T-cell (primary cell): ENCODE measurements at places on chromosomes 6 and 20.
A peak's percentile ranks its signal among the peaks of the same experiment; 100 is the strongest.

DNA sequence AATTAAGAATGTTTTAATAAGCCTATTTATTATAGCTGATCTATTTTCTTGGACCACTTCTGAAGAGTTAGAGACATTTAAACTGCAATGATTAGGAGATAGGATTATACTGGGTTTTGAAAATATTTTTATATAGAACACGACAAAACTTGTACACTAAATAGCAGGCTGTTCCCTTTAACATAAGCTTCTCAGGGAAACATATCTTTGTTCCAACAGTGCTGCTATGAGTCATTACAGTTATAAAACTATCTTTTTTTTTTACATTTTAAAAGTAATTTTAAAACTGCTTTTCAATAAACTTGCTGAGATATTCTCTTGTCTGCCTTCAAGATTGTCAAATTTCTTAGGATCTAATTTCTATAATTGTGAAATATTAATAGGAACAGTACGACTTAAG lies 389.1 kb downstream of the ARHGAP18 start:
- DNase-seq: no peak

DNA sequence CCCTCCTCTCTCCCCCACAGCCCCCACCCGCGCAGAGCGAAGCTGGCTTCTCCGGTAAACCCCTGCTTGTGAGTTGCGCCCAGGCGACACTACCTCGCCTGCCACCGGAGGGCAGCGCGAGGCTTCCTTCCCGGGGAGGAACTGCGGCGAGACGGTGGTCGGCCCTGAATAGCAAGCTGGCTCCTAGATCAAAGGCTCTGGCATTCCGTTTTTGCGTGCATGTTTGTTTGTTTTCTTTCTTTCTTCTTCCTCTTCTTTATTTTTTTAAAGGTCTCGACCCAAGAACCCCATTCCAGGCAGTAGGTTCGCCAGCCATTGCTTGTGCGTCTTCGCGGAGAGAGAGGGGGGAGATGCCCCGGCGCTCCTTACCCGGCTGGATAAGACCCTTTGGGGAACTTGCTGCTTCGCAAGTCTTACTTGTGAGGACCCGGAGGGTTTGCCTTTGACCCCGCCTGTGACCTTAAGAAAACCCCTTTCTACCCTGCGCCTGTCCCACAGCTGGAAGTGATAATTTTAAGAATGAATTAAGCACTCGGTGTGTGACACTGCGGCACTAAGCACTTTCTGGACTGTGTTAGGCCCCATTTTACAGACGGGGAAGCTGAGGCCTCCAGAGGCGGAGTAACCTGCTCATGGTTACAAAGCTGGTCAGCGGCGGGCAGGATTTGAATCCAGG lies 92.7 kb upstream of the SIRPA start:
- DNase-seq: no peak

GRCh38 chr20:48686238-48687116 lies 141.3 kb downstream of the PREX1 start:
- DNase-seq: no peak

DNA sequence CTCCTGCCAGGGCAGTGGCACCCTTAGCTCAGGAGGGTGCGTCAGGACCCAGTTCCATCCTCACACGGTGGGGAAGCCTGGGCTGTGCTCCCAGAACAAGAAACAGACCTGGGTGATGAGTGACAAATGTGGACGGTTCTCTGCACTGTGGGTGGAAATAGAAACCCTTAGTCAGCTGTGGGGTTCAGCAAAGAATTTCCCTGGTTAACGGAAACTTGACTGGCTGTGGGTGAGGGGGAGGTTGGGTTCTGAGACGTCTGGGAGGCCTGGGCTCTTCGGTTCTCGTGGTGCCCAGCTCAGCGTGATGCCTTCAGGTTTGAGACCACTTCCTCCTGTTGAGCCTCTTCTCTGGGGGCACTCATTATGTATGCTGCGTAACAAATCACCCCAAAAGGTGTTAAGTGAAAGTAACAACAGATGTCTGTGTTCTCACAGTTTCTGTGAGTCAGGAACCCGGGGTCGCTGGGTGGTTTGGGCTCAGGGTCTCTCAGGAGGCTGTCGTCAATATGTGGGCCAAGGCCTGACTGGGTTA lies 53.1 kb upstream of the FAM83D start:
- peak; percentile 69 for DNase-seq

GRCh38 chr6:9455864-9456658 lies 958.8 kb downstream of the TFAP2A start:
- DNase-seq: no peak

DNA sequence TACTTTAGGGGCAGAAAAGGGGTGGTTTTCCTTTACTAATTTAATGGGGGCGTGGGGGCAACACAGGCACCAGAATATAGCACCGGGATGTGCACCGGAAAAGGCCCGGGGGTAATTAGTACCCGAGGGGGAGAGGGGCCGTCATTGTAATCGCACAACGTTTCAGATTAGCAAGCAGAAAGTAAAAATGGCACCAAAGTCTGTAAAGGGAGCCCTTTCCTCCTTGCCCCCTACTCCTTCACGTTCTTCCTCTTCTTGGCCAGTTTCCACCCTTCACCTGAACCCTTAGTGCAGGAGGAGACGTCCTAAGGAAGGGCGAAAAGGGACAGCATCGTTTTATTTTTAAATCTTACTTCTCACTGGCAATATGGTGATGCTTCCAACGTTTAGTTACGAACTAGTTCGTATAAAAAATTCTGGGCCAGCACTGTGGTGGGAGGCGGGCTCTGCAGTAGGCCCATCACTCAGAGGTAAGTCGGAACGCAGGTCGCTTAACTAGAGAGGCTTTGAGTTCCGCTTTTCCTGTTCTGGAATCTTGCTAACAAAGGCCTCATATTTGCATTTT lies 742 bp upstream of the CEP85L start:
- no peak for DNase-seq

DNA sequence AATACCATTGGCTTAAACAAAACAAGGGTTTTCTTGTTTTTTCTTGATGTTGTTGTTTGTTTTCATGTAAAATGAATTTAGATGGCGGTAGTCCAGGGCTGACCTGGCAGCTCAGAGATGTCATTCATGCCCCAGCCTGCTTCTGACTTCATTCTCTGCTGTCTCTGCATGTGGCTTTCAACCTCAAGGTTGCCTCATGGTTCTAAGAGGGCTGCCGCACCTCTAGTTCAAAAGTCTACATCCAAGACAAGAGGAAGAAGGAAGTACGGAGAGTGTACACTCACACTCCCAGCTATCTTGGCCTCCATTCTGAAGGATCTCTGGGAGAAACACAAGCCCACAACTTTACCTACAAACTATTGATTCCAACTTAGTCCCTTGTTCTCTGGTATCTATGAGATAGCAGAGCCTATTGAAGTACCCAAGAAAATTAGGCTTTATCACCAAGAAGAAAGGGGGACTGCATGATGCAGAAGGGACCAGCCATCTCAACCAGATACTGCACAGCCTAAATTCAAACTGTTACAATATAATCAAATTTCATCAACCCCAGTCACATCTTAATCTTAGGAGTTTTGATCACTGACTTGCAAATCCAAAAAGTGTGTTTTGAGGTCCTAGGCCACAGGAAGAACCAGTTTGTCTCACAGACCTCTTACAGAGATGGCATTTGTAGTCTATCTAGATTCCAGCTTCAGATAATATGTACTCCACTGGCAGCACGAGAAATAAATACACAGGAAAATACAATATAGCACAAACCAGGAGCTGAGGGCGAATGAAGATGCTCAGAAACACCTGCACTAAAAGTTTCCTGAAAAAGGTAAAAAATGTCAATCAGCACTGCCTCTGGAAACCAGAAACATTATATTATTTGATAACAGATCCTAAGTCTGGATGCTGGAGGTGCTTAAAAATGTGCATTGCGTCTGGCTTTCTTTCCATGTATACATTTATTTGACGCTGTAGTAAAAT lies 866 bp upstream of the BTN3A3 start:
- no peak for DNase-seq

DNA sequence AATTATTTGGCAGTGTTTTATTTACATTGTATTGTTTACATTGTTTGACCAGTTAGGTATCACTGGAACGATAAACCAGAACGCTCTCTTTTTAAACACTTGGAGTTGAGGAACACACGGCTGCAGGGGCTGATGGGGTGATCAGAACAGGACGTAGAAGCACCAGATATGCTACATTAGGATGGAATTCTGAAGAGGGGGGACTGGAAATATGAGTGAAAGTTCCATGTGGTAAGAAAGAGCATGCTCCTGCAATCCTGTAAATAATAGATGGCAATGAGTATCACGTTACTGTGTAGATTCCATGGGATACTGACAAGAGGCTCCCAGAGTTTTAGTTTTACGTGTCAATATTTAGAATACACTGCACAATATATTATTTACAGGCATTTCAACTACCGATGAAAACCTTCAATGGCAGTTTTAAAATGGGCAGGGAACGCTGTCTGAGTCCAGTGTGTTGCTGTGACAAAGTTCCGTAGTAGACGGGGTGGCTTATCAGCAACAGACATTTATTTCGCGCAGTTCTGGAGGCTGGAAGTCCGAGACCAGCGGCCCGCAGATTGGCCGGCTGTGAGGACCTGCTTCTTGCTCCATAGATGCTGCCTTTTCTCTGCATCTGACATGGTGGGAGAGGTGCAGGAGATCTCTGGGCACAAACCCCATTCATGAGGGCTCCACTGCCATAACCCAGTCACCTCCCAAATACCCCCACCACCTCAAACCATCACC lies 43.1 kb downstream of the SYNJ2 start:
- DNase-seq: no peak
